ENCODE measurements at places on chromosomes 5 and 9.

DNA sequence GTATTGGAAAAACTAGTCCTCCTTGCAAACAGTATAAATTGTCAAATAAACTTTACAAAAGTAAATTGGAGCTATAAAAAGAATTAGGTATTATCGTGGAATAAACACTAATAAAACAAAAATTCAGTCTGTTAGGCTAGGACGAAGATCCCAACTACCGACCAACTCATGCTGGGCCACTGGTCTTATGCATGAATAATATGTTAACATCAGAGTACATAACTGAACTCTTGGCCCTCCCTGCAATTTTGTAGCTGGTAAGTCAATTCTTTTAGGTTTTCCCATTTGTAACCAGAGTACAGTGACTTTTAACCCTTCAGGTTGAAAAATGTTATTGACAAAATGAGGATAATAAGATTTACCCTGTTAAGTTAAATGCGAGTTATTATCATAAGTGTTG is 428.7 kb downstream of the BNC2 start:
- DNase-seq = no peak

DNA sequence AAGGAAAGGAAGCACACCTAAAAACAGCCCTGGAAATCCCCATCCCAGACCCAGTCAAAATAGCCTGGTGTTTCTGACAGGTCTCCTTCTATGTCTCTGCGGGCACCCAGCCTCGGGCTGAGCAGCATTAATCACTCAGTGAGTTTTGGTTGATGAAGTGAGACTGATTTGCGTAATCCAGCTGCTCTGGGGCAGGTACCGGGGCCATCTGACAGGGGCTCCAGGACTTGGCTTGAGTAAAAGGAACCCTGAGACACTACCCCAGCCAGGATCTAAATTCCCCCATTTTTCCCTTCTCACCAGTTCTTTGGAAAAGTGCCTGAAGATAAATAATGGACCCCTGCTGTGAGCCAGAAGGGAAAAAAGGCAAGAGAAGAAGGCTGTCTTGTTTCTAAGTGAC is 596 bp downstream of the SLC28A3 start:
- DNase-seq = no peak

- DNase-seq = no peak
These were observed 8.0 kb downstream of the RGS3 start for GRCh38 chr9:113471566-113471965.

DNA sequence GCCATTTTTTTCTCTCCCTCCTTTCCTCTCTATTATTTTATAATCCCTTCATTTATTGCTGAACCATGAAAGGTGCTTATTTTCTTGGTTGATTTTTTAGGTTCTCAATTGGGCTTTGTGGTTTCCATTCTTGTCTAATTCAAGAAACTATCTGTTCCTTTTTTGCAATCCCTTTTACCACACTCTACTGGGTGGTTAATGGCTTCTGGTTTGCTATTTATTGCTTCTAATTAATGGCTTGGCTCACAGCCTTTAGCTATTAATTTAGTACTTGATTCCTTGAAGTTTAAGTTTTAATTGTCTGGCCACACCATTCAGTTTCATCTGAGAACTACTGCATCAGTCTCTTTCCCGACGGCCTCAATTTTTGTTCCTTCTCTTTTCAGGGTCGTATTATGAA is 5.6 kb downstream of the FRRS1L start:
- no peak for DNase-seq

DNA sequence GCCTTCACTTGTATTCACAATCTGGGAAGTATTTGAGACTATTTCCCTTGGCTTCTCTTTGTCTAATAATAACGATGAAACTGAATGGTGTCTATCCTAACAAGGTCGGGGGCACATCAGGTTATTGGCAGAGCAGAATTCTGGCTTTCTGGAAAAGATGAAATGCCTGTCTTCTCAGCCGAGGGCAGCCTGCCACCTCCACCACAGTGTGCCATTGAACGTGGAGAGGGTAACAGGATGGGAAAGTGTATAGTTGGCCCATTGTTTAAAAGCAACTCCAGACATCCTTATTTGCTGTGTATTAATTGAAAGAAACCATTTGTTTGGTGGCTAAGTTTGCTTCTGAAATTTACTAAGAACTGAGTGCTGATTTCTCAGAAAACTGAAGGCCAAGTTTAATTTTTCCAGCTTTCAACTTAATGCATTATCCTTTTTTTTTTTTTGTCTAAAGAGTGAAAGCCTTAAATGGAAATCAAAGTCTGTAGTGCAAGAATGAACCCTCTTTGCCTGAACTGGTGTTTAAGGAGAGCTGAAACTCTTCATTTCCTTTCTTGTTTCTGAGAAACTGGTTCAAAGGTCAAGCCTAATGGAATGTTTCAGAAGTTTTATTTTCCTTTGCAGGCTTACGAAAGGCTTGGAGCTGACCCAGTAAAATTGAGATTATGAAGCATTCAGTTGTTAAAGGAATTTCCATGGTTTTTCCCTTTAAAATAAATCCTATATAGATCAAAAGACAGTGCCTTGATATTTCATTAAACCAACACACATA is 563.7 kb upstream of the DAP start:
- no peak for DNase-seq

GRCh38 chr5:115457571-115457970 is 87.0 kb downstream of the FEM1C start:
- DNase-seq = no peak

Measured in NCI-H1436 (cell line).